ENCODE measurements at places on chromosomes 11 and 22.

DNA sequence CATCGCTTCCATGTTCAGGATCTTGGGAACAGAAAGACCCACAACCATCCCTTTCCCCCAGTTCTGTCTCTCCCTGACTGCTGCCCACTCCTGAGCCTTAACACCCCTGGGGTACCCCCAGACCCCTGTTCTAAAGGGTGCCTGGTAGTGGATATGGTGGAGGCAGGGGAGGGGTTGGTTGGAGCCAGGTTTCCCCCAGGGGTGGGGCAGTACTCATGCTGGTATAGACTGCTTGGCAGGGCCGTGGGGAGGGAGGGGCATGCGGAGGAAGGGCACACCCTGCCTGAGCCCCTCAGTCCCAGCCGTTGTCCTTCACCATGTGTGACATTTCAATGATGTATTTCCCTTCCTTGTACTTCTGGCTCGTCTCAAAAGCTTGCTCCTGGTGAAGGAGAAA, 4.0 kb downstream of the YPEL4 start:
- DNase-seq, result no peak

GRCh38 chr22:49570032-49570848, 257.4 kb downstream of the BRD1 start:
- DNase-seq, result no peak

DNA sequence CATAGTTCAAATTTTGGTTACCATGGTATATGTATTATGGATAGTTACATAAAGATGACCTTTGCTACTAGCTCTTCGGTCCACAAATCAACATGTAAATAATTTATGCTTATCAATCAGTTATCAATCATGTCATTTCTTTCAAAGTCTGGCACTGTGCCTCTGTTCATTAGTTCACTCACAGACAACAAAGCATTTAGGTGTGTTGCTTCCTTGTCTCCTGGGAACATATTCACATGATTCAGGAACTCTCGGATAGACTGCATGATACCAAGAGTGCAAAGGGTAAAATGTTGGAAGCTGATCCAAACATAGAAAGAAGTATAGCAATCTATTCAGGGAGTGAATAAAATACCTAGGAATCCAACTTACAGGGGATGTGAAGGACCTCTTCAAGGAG, 14.3 kb upstream of the ACRV1 start:
- DNase-seq, result no peak

DNA sequence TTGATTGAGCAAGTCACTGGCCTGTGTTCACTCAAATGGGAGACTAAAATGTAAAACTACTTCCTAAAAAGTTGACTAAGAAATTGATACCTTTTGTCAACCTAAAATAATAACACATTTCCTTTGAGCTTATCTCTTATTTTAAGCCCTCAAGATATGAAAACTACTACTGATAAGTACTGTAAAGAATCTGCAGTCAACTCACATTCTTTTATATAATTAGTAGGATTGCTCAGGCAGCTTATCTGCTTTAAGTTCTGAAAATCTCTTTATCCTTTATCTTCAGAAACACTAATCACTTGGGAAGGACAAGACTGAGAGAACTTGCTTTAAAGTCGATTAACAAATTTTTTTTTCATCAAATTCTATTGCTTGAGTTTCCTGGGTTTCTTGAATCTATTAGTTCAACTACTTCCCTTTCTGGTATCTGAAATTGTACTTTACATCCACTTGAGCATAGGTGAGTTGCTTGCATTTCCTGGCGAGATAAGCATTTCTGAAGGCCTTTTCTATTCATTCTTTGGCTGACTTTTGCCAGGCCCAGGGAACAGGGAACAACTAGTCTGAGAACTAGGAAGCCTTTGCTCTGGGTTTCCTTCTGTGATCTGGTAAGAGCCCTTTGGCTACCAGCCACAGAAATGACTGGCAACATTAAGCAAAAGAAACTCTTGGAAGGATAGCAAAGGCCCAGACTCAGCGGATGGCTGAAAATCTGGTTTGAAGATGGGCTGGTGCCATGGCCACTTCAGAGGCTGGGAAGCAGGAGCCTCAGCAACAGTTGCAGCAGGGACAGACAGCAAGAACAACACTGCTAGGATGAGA, 19.3 kb upstream of the CSRP3 start:
- no peak for DNase-seq

GRCh38 chr11:104665641-104666040, 232.6 kb downstream of the CASP12 start:
- DNase-seq, result no peak

GRCh38 chr11:118088531-118088930, 1.8 kb upstream of the SMIM35 start:
- DNase-seq, result no peak

GRCh38 chr22:44200855-44201550, 20.3 kb downstream of the PARVG start:
- no peak for DNase-seq

GRCh38 chr11:47571895-47572294, 6.5 kb downstream of the PTPMT1 start:
- DNase-seq, result no peak

- DNase-seq, result no peak
Measured at GRCh38 chr11:114219559-114220349, 76.4 kb upstream of the NNMT start.

DNA sequence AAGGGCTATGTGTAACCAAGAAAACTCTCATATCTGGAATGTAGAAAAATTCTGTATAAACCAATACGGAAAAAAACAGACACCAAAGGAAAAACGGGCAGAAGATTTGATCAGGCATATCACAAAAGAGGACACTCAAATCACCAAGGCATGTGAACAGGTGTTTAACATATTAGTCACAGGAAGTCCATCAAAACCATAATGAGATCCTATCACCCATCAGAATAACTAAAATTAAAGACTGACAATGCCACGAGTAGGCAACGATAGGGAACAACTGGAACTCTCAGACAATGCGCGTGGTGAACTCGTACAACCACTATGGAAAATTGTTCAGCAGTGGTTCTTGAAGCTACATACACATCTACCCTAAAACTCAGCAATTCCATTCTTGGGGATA, 94.5 kb downstream of the MICAL3 start:
- DNase-seq, result no peak

- DNase-seq, result peak; percentile 78
Measured at GRCh38 chr11:61733120-61733978, 19.1 kb upstream of the MYRF start.

DNA sequence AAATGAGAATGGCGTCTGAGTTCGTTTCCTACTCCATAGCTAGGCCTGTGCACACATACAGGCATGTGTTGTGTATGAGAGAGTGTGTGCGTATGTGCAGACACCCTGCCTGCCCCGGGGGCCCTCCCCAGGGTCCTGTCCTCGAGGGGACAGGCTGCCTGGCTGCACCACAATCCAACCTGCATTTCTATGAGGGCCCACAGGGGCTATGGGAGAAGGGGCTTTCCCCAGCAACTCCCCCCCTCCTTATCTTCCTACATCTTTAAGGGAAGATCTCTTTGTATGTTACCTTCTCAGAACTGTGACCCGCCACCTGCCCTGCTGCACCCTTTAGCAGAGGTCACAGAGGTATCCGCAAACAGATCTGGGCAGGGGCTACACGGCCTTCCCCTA, 14.9 kb downstream of the ADORA2A start:
- DNase-seq, result no peak

Measured in activated naive CD4-positive, alpha-beta T cell (primary cell).